DMS153 (cell line): ENCODE measurements at places on chromosomes 7 and 10.

- DNase-seq: no peak
Measured at GRCh38 chr10:75868574-75868973, 437.1 kb downstream of the LRMDA start.

GRCh38 chr7:139060695-139061237, 24.9 kb upstream of the ZC3HAV1L start:
- DNase-seq: no peak

DNA sequence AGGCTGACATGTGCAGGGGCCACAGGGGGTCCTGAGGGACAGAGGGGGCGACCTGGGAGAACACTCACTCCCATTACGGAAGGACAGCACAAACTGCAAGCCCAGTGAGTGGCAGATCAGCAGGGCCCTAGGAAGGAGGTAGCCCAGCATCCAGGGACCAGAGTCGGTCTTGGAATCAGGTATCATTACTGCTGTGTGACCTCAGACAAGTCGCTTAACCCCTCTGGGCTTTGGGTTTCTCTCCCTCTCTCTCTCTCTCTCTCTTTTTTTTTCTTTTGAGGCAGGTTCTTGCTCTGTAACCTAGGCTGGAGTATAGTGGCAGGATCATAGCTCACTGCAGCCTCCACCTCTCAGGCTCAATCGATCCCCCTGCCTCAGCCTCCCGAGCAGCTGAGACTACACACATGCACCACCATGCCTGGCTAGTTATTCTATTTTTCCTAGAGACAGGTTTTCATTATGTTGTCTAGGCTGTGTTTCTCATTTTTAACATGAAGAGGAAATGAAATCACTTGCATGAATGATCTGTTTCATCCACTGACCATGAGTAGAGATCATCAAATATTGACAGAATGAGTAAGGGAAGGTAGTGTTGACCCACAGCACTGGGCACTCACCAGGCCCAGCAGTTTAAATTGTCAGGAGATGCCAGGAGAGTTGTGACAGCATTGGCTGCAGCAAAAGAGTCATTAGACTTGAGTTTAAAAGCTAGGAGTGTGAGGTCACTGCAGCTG, 49.4 kb downstream of the BUB3 start:
- DNase-seq: no peak

GRCh38 chr10:129727071-129727470, 237.0 kb downstream of the EBF3 start:
- DNase-seq: no peak

GRCh38 chr7:131106681-131107336, 220.9 kb upstream of the MKLN1 start:
- no peak for DNase-seq

GRCh38 chr7:112108981-112109380, 97.2 kb downstream of the DOCK4 start:
- no peak for DNase-seq

DNA sequence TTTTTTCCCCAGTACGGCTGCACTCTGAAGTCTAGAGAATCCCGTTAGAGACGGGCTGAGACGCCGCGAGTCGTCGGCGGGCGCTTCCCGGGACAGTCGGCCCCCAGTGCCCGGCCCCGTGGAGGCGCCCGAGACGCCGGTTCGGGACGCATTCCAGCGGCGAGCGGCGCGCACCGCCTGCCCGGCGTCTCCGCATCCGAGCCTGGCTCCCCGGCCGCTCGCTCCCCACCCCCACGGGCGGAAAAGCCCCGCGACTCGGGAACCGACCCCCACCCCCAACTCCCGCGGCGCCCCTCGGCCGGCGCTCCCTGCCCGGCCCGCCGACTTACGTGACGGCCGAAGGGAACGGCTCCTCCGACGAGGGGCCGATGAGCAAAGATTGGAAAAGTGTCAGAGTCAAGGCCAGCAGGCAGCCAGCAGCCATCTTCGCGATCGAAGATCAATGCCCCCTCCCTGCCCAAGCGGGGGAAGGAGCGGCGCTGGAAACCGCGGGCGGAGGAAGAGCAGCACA, 486 bp downstream of the CACNA2D1 start:
- no peak for DNase-seq
